ACHN (cell line): ENCODE measurements at places on chromosomes 3 and 15.
A peak's percentile ranks its signal among the peaks of the same experiment; 100 is the strongest.

DNA sequence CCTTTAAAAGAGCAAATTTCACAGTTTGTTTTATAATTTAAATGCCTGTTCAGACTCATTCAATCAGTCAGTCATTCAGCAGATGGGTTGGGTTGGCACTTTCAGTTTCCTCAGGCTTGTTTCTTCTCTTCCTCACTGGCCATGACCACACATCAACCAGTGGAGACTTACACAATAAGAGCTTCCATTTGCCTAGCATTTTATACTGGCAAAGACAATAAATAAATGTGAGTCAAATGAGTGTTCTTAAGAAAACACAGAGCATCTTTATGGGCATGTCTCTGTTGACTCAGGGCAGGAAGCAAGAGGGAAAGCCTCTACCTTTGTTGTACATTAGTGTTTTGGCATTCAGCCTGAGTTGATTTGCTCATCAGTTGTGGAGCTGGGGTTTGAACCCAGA is 122.6 kb downstream of the EPHB1 start:
- no peak for DNase-seq

DNA sequence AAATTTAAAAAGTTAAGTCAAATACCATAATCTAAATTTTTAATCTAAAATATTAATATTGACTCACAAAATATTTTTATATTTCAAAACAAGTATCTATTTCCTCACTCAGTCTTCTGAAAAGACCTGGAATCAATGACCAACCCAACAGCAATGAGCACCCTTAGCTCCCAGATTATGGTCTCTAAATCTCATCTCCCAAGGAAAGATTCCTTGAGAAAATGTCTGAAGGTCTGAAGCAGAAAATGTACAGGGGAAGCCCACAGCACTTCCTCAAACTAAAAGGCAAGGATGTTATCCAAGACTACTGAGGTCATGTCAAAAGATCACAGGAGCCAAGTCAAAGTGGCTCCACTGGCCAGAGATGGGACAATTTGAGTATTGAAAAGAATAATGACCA is 51.0 kb upstream of the SLCO2A1 start:
- DNase-seq = no peak

GRCh38 chr3:143084856-143085731 is 34.5 kb upstream of the CHST2 start:
- peak; percentile 40 for DNase-seq

- peak; percentile 83 for DNase-seq
Observed at GRCh38 chr3:124887177-124887931, at the start of gene ITGB5. TSS of gene ITGB5 (minus strand) at chr3:124887365. CDS start at chr3:124887000, 365 bp downstream.

DNA sequence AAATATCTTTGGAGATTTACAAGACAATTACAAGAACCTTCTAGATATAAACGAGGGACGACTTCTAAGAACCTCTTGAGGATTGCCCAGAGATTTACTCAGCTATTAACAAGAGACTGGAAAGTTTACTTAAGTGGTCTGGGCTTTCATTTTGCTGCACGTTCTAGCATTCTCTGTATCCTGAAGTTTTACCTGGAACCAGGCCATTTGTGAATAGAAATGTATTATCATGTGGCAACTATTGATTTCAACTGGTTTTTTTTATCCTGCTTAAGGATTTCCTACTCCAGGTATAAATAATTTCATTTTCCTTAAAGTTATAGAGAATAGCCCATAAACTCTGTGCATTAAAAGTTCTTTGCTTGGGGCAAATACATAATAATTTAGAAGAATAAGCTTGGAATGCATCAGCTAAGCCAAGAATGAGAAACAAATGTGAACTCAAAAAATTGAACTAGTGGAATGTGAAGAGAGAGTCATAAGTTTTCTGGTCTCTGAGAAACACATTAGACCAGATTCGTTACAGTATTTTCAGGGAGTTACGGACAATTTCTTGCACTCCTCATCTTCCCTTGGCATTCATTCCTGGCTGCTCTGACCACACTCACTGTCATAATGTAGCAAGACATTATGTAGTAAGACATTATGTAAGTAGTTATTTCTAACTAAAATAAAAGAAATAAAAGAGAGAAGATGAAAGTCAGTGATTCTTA is 1.3 kb downstream of the AQP9 start:
- no peak for DNase-seq

- DNase-seq = no peak
Observed at GRCh38 chr3:115576325-115576875, 46.9 kb upstream of the GAP43 start.
